ENCODE measurements at places on chromosomes 6 and 20.

DNA sequence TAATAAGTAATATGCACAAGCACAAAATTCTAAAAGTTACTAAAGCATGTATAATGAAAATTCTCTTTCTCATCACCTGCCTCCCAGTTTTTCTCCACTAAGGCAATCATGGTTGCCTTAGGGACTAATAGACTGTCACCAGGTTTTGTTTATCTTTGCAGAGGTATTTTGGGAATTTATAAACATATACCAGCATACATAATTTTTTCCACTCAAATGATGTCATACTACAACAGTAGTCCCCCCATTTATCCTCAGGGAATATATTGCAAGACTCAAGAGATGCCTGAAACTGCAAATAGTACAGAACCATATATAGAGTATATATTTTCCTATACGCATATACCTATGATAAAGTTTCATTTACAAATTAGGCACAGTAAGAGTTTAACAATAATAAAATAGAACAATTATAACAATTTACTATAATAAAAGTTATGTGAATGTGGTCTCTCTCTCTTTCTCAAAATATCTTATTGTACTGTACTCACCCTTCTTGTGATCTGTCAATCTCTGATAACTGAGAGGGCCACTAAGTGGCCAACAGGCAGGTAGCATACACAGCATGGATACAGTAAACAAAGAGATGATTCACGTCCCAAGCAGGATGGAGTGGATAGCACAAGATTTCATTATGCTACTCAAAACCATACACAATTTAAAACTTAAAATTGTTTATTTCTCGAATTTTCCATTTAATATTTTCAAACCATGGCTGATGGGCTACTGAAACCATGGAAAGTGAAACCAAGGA, 19.7 kb downstream of the RBL1 start:
- no peak for DNase-seq

GRCh38 chr20:21338291-21338690, 35.2 kb downstream of the XRN2 start:
- DNase-seq = no peak

- DNase-seq = no peak
Observed at GRCh38 chr6:114955363-114955762, 612.5 kb upstream of the HS3ST5 start.

- DNase-seq = no peak
Observed at GRCh38 chr6:55058682-55059081, 115.6 kb upstream of the HCRTR2 start.

GRCh38 chr20:58223358-58223941, 5.0 kb downstream of the ANKRD60 start:
- DNase-seq = no peak

DNA sequence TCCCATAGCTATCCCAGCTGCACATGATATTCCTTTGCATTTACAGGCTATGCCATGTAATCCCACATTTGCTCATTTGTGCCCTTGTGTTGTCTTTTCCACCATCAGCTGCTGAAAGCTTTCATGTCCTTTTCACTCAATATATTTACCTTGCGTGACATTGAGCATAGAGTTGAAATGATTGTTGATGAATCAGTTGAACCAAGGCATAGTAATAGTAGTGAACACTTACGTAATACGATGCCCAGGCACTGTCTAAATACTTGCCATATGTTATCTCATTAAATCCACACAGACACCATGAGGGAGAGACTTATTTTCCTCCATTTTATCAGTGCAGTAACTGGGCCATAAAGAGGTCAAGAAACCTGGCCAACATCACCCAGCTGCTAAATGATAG, 13.1 kb downstream of the RNF8 start:
- DNase-seq = no peak

- no peak for DNase-seq
Observed at GRCh38 chr6:25215881-25216280, 63.3 kb upstream of the CARMIL1 start.

DNA sequence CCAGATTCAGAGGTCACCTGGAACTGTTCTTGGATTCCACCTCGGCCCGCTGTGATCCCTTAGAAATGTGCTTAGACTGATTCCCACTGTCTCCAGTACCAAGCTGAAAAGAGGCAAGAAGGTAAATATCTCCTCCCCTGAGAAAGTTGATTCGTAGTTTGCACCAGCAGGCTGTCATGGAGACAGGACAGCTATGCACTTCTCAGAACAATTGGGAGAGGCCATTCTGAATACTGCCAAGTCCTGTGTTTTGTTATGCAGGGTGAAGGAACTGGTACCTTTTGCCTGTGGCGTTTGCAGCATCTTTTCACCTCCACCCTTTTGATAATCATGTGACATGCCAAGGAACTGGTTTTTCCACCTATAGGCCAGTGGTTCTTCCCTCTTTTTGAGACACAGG, 58.2 kb upstream of the RNGTT start:
- no peak for DNase-seq

DNA sequence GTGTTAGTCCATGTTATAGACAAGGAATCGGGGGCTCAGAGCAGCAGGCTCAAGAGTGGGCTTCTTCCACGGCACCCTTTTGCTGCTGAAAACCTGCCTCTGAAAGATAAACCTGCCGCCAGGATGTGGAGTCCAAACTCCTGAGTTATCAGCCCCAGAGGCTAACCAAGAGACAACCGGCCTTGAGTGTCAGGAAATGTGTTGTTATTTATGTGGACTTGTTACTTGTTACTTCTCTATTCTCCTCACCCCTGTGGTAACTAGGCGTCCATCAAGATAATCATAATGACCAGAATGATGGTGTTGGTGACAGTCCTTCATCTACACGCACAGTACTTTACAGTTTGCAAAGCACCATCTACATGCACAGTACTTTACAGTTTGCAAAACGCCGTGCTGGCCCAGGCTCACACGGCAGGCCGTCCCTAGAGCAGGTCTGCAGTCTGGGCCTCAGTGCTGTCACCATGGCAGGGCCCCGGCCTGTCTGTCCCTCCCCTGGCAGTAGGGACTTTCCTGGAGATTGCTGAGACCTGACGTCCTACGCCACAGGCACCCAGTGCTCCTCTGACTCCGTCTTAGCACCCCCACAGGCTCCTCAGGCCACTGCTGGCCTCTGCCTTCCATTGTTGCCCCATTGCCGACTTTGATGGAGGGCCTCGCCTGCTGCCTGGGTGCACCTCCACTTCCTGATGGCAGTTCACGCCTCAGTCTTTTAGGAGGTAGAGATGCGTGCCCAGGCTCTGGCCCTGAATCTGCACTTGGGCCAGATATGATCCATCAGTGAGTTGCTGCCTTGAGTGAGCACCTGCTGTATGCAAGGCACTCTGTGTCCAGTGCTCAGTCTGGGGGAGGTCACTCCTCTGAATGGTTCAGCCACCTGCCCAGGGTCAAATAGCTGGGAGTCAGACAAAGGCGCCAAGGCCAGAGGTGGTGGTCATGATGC, 9.1 kb upstream of the BPIFB4 start:
- no peak for DNase-seq

DNA sequence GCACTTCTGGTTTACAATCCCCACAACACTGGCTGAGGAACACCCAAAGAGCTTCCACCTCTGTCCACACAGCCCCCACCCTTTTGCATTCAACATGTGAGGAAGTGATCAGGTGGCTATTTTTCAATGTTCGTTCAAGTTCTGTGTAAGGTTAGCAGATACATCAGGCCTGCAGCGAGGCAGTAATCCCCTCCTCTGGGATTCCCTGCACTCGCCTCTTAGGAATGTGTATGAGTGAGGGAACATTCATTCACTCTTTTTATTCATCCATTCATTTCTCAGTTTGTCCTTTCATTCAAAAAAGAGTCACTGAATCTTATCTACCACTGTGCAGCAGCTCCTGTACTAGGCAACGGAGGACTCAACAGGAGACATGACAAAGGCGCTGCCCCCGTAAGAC, 236.4 kb upstream of the PRDM1 start:
- DNase-seq = no peak

GRCh38 chr6:66986940-66987339, 1279.9 kb upstream of the EYS start:
- DNase-seq = no peak

DNA sequence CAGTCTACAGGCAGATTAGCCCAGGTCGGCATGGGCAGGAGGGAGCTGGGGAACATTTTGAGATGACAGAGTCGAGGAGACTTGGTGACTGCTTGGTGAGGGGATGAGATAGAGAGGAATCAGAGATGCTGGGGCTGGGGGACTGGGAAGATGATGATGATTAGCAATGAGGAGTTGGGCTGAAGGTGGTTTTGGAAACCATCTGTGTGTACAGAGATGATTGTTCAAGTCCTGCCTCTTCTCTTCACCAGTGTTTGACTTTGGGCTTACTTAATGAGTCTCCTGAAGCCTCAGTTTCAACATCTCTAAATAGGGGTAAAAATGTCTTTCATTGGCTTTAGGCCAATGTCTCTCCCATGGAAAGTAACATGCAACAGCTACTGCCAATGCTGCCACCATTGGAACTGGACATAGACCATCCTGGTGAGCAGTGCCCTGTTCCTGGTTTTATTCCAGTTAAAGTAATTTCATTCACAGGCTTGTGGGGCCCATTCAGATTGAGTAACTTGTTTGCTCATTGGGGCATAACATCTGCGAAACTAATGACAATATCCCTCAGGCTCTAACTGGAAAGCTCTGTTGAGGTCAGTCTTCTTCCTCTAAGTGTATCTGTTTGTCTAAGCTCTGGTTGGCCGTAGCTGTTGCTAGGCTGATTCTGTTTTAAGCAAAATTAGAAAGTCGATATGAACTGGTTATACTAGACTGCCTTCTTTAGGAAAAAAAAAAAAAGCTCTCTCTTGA, 99.1 kb downstream of the ARMC2 start:
- DNase-seq = no peak

DNA sequence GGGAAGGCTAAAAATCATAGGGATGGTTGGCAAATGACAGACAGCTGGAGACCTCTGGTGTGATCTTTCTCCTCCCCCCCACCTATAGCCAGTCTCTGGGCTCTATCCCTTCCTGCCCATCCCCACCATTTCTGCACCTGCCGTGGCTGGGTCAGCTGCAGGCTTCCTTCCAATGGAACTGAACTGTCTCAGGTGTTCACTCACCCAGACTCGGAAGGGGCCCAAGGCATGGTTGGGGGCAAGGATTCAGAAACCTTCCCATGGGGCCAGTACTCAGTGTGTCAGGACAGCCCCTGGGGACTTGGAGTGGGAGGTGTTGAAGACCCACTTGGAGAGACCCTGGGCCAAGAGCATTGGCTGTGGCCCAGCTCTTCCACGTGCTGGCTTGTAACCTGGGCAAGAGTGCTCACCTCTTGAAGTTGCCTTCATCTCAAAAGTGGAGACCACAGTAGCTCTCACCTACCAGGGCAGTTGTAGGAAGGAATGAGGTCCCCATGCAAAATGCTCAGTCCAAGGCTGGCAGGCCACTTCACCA, 1.7 kb upstream of the PHACTR3 start:
- DNase-seq = no peak

GRCh38 chr20:11320033-11320432, 597.7 kb upstream of the BTBD3 start:
- DNase-seq = no peak

GRCh38 chr6:74941424-74941823, 264.4 kb downstream of the COL12A1 start:
- DNase-seq = no peak

- no peak for DNase-seq
Observed at GRCh38 chr6:64064919-64065318, 429.3 kb downstream of the PHF3 start.

DNA sequence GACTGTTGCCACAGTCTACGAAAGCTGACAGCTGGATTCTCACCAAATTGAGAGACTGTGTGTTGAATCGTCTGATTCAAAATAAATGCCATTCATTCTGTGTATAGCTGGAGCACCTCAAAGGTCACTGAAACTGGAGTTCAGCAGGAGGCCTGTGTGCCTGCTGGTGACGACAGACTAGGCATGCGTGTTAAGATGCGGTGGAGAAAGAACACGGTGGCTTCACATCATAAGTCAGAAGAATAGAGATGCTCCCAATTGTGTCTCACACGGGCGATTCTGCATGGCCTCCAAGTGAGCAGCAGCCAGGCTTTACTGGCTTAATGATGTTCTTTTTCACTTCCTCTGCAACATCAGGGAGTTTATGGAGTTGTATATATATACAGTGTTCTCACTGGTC, 32.3 kb downstream of the SNHG17 start:
- DNase-seq = no peak

GRCh38 chr6:170278743-170279094, 12.2 kb downstream of the DLL1 start:
- no peak for DNase-seq

DNA sequence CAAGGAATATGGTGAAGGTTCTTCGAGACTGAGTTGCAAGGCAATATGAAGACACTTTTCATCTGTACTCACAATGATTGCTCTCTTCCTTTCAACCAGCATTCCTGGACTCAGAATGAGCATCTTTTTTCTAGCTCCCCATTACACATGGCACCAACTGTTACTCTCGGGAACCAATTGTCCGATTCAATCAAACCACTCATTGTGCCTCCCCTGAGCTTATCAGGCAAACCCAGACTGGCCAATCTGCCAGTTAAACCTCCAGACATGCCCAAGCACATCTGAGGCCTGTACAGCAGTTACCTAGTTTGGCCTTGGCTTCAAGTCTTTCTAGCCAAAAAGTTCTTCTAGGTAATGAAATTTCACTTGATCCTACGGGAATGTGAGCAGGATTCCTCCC, 164.1 kb downstream of the ID4 start:
- DNase-seq = no peak

GRCh38 chr6:56532766-56533551, 109.7 kb downstream of the DST start:
- no peak for DNase-seq

DNA sequence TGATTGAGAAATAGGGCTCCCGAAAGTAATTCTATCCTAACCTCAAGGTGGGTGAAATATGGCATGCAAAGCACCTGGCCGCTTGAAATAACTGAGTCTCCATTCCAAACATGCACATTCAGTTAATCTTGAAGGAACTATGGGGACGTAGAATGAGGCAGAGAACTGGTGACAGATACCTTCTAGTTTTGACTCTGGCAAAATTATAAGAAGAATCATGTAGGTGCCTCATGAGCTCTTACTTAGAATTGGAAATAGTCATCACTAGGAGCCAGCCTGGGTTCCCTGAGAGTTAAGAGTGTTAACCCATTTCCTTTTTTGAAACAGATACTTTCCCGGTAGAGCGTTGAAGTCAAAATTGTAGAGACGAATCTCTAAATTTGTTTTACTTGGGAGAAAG, 49.3 kb downstream of the RPF2 start:
- DNase-seq = no peak

- DNase-seq = no peak
Observed at GRCh38 chr20:49096203-49096730, 50.2 kb downstream of the CSE1L start.

- DNase-seq = no peak
Observed at GRCh38 chr6:125094563-125094962, 59.0 kb upstream of the TPD52L1 start.

DNA sequence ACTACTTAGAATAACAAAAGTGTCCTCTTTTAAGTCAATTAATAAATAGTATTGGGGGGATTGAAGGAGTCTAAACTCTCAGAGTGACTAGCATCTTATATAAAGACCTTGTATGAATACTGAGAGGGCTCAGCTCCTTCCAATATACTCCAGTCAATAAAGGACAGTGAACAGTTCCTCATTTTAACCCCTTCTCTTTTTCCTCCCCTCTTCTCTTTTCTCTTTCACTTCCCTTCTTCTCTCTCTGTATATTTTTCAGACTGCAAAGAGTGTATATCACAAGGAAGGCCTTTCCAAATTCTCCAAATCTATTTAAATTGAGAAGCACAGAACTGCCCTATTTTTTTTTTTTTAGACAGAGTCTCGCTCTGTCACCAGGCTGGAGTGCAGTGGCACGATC, 99.5 kb downstream of the CD164 start:
- DNase-seq = no peak

Measured in memory B cell (primary cell).